ENCODE measurements at places on chromosomes 5 and 9. TPM values are rescaled to one million over a fixed set of nuclear protein-coding genes. Genes with fewer than 3 reads are reported as not detected.

PPP1R26 gene
- 14.2 TPM for total RNA-seq

SPATA31D1 gene
- total RNA-seq = not detected

HAVCR1 gene
- 1.8 TPM for total RNA-seq

DNA sequence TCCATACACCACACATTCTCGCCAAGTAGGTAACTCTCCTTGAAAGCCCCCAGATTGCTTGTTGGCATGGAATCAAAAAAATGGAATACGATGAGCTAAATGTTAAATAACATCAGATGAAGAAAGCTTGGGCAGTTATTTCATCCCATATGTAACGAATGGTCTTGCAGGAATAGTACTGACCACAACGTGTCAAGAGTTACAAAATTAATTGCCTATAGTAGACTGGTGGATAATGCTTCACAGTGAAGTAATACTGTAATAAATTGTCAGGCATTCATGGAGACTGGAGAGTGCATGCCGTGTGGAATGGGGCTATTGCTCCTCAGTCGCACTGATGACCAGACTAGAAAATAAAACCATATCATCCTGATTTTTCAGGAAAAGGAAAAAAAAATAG, 1628.7 kb downstream of the MAT2B start:
- no peak for DNase-seq

- DNase-seq = no peak
These were observed 243.4 kb upstream of the KLF4 start for GRCh38 chr9:107732781-107733522.

DNA sequence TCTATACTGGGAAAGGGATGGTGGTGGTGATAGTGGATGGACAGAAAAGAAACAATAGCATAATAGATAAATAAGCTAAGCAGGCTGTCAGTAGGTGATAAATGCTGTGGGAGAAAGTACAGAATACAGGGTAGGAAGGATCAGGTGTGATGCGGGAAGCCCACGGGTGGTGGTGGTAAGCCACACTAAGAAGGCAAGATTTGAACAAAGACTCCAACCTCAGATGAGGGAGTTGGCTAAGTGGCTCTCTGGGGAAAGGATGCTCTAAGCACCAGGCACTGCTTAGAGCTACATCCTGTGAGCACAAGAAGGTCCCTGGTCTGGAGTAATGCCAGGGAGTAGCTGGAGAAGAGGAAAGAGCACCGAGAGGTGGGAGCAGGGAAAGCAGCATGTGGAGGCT, 151.6 kb upstream of the KLF9 start:
- DNase-seq = no peak
